ENCODE measurements at places on chromosomes 12 and 14.

- no peak for DNase-seq
These were observed 80.6 kb upstream of the GSC start for GRCh38 chr14:94850309-94851211.

DNA sequence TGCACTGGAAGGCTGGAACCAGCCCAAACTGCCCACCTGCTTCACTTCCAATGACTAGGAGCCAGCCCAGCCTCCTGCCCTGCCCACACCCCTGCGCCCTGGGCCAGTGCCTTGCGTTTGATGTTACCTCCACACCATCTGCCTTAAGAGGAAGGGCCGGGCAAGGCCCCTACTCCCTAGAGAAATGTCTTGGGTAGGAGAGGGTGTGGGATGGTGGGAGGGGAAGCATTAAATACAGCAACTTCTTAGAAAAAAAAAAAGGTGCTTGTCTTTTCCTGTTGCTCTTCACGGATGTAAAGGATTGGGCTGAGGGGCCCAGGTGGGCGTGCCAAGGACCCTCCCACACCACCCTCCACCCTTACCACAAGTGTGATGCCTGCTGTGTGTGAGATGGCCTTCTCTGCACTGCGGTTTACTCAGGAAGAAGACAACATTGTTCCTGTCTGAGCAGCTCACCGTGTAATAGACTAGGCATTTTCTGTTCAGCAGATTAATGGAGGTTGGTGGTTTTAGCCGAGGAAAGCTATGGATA is 99.9 kb downstream of the NINJ2 start:
- no peak for DNase-seq

DNA sequence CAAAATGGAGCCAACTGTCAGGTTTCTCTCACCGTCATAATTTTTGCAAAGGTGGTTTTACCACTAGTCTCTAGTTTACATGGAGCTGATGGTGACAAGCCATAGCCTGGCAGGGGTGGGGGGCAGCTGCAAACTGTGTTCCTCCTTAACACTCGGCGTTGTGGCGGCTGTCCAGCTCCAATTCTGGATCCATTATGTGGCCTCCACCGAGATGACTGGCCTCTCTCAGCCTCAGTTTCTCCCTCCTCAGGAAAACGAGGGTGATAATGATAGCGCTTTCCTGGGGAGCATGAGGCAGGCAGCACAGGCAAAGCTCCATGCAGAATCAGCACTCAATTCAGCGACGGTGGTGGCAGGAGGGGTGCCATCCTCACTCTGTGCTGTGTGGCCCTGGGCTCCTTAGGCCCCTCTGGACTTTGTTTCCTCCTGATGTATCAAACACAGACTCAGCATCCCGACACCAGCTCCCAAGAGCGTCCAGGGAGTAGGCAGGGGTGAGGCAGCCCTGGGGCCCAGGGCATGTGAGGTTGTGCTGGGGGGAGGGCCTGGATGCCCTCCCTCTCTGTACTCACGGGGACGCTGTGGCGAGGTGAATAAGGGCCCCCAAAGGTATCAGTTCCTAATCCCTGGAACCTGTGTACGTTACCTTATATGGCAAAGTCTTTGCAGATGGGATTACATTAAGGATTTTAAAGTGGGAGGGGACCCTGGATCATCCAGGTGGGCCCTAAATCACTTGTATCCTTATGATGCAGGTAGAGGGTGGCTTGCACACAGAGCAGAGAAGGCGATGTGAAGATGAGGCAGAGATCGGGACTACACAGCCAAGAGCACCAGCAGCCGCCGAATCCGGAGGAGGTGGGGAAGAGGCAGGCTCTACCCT is 46.8 kb upstream of the EIF5 start:
- no peak for DNase-seq

DNA sequence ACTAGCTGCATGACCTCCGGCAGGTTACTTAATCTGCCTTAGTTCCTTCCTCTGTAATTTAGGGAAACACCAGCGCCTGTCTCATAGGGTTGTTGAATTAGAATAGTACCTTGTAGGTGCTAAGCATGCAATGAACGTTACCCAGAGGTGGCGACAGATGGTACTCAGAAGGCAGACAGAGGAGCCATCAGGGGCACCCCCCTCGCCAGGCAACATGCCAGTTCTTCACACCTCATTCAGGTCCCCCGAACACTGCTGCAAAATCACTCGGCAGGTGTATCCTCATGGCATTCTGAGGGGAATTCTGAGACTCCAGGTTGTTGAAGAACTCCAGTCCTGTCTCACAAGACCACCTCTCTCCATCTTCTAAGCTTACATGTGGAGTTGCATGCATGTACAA is 10.1 kb downstream of the ISM2 start:
- DNase-seq: no peak

DNA sequence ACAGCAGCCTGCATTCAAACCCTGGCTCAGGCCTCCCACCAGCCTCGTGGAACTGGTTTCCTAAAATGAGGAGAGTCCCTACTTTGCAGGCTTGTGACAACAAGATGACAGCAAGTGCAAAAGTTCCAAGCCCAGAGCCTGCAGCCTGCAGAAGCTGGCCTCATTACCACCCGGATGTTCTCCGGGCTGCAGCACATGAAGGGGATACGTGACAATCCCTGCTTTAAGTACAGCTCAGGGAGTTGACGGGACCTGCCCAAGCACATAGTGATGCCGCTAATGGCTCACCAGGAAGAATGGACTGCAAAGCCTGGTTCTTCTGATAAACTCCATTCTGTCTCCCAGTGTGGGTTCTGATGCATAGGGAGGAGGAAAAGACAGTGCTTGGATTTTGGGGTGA is 15.0 kb downstream of the SSH1 start:
- DNase-seq: no peak

- DNase-seq: no peak
These were observed 193.3 kb downstream of the ANO4 start for GRCh38 chr12:100987552-100988521.

GRCh38 chr12:108169708-108170107 is 40.6 kb downstream of the WSCD2 start:
- DNase-seq: no peak

GRCh38 chr14:51290132-51290531 is 50.1 kb downstream of the TMX1 start:
- no peak for DNase-seq

- DNase-seq: no peak
These were observed 23.9 kb downstream of the GNG2 start for GRCh38 chr14:51884086-51884927.

GRCh38 chr12:40834321-40834720 is 142.1 kb downstream of the CNTN1 start:
- no peak for DNase-seq

- no peak for DNase-seq
These were observed 222.4 kb downstream of the GLT1D1 start for GRCh38 chr12:129075460-129076208.

GRCh38 chr14:75279153-75279762 is 630 bp downstream of the FOS start:
- peak; percentile 85 for DNase-seq

GRCh38 chr12:109592195-109592904 is 18.8 kb downstream of the MVK start:
- DNase-seq: no peak

GRCh38 chr12:67442347-67442841 is 173.2 kb downstream of the CAND1 start:
- DNase-seq: no peak

DNA sequence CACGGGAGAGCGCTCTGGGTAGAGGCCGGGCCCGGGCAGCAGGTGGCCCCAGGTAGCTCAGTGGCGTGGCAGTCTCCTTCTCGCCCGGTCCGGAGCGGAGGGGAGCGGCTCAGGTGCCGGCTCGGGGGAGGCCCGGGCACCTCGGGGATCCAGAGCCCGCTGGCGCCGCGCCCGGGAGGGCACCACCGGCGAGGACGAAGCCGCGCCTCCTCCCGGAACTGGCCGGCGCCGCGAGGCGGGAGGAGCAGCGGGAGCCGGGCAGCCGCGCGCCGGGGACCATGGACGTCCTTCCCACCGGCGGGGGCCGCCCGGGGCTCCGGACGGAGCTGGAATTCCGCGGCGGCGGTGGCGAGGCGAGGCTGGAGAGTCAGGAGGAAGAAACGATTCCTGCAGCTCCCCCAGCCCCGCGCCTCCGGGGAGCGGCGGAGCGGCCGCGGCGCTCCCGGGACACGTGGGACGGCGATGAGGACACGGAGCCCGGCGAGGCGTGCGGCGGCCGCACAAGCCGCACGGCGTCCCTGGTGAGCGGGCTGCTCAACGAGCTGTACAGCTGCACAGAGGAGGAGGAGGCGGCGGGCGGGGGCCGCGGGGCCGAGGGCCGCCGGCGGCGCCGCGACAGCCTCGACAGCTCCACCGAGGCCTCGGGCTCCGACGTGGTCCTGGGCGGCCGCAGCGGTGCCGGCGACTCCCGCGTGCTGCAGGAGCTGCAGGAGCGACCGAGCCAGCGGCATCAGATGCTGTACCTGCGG is 21.5 kb upstream of the GNS start:
- DNase-seq: no peak
